ENCODE measurements at places on chromosomes 1 and 21.
A peak's percentile ranks its signal among the peaks of the same experiment; 100 is the strongest.

GRCh38 chr1:170530972-170531757, 801 bp upstream of the GORAB start:
- no peak for DNase-seq

DNA sequence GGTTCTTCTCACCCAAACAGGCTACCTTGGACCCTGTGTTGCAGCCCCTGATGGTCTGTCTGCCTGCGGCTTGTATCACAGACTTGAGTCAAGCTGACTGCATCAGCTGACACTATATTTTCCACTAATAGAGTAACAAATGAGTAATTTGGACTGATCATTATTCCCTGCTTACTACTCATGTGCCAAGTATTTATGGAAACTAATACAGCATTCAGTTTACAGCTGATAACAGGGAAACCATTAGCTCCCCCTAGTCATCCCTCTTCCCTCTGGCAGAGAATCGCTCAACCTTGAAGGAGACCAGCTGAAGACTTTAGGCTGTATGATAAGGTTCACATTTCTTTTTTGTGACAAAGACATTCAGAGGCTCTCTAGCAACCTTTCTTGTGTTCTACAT, 116.6 kb upstream of the SYT6 start:
- DNase-seq: no peak

DNA sequence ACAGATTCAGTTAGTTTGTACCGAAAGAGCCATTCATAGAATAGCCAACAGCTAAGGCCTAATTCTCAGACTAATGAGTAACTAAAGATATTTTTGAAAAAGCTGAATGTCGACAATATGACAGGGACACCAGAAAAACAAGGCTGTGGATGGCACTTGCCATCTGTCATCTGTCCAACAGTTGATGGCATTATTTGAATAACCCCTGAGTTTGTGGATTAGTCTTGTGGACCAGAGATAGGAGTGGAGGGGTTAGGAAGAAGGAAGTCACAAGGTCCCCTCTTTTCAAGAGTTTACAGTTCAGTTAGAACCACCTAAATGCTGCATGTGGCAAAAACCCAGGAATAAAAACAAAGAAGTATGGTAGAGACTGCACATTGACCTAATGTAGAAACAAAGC, 356.5 kb upstream of the DUSP10 start:
- DNase-seq: no peak

GRCh38 chr1:159916242-159917051, 8.9 kb downstream of the TAGLN2 start:
- DNase-seq: no peak

GRCh38 chr1:47992720-47993415, 4.3 kb downstream of the TRABD2B start:
- DNase-seq: no peak

GRCh38 chr1:159000625-159001024, 9.1 kb upstream of the IFI16 start:
- DNase-seq: no peak

GRCh38 chr1:88780485-88780884, 96.4 kb downstream of the PKN2 start:
- DNase-seq: no peak

DNA sequence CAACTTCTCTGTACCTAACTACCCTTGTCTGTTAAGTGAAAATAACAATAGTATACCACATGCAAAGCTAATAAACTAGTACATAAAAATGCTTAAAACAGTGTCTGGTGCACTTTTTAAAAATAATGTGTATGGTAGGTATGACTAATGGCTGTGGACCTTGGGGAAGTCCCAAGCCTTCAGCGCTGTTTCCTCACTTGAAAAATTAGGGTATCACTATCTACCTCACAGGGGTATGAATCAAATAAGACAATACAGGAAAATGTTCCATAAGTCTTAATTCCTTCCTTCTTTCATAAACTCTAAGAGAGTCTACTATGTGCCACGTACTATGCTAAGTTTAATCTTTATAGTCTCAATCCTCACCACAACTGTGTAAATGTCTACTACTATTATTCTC, 32.0 kb downstream of the EGLN1 start:
- no peak for DNase-seq

GRCh38 chr1:119946724-119947123, 50.4 kb upstream of the ADAM30 start:
- DNase-seq: no peak

GRCh38 chr1:167427848-167428247, 90.5 kb downstream of the CD247 start:
- no peak for DNase-seq

DNA sequence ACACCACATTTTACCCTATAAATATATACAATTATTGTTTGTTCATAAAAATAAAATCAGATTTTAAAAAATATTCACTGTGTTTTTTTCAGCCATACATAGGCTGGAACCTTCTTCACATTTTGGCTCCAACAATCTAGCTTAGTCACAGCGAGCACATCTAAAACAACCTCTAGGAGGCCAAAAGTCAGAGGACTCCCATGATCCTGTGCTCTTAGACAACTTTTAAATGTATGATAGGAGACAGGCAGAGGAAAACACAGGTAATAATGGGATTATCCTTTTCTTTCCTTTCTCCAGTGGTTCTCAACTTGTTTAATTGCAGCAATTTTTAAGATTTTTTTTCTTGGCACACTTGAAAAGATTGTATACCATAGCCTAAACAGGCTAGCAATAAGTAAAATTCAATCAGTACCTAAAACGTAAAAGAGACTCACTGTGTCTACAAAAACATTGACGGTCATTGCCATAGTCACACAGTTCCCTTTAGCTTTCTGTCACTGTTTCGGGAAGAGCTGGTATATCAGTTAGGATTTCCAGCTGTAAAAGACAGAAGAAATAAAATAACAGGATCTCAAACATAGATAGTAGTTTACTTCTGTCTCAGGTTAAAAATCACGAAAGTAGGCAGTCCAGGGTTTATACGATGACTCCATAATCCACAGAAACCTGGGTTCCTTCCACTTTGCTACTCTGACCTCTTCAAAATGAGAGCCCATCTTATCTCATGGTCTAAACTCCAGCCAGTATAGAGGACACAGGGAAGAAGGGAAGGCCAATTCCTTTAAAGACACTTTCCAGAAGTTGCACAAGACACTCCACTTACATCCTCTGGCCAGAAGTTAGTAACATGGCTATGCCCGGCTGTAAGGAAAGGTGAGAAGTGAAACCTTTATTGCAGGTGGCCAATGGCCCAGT, 39.2 kb upstream of the CR1L start:
- DNase-seq: no peak

- DNase-seq: no peak
Observed at GRCh38 chr1:169565335-169566271, 20.7 kb downstream of the F5 start.

- no peak for DNase-seq
Observed at GRCh38 chr1:228650946-228651345, 84.3 kb upstream of the RHOU start.

DNA sequence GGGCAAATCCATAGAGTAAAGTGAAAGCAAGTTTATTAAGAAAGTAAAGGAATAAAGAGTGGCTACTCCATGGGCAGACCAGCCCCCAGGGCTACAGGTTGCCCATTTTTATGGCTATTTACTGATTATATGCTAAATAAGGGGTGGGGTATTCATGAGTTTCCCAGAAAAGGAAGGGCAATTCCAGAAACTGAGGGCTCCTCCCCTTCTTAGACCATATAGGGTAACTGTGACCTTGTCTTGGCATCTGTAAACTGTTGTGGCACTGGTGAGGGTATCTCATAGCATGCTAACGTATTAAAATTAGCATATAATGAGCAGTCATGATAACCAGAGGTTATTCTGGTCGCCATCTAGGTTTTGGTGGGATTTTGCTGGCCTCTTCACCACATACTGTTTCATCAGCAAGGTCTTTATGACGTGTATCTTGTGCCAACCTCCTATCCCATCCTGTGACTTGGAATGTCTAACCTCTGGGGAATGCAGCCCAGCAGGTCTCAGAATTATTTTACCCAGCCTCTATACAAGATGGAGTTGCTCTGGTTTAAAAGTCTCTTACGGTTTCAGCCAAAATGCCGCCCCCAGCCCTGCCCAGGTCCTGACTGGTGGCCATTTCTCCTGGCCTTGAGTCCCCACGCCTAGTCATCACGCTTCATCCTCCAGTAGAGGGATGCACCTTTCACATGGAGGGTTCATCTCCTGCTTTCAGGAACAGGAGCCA, 982 bp upstream of the TRIM17 start:
- DNase-seq: no peak

DNA sequence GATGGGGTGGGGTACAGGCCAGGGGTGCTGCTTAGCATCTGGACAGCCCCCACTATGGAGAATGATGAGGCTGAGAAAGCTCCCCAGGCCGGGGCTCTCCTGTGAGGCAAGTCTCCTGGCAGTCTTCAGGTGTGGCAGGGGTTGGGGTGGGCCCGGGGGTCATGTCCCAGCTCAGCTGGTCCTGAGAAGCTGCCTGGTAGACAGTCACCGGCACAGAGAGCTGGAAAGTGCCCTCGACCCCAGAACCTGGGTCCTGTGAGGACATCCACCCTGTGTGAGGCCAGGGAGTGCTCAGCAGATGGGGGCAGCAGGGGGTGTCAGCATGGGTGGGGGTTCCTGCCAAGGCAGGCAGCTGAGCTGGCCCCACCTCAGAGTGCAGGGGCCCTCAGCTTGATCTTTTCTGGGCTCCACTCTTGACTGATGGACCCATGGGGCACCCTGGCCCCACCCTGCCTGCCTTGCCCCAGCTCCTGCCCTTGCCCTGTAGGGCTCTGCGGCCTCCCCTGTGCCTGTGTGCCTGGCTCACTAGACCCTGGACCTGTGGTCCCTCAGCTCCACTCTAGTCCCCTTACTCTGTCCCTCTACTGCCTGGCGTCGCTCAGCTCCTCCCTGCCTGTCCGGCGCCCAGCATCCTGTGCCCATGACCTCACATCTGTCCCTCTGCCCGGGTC, 5.8 kb downstream of the IBA57 start:
- DNase-seq: no peak

- no peak for DNase-seq
Observed at GRCh38 chr1:66521721-66522365, 12.1 kb upstream of the SGIP1 start.

- peak; percentile 76 for DNase-seq
Observed at GRCh38 chr1:31762726-31763670, 1.1 kb downstream of the ADGRB2 start.

DNA sequence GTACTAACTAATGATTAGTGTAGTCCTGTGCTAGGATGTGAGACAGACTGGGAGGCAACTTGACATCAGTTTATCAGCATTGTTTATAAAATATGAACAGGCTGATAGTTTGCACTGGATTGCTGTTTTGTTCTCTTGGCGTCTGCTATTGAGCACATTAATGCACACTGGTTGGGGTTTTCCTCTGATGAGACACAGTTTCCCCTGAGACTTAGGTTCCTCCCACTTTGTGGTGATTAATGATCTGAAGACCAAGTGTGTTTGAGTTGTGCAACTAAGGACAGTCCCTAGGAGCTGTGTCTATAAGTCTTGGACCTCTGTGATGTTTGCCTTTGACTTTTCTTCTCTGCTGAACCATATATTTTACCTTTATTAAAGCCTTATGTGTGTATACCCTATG, 1015.4 kb downstream of the AMY1C start:
- no peak for DNase-seq

GRCh38 chr1:30764396-30764795, 6.8 kb upstream of the LAPTM5 start:
- DNase-seq: no peak

- DNase-seq: no peak
Observed at GRCh38 chr1:2917284-2917683, 104.0 kb upstream of the ACTRT2 start.

DNA sequence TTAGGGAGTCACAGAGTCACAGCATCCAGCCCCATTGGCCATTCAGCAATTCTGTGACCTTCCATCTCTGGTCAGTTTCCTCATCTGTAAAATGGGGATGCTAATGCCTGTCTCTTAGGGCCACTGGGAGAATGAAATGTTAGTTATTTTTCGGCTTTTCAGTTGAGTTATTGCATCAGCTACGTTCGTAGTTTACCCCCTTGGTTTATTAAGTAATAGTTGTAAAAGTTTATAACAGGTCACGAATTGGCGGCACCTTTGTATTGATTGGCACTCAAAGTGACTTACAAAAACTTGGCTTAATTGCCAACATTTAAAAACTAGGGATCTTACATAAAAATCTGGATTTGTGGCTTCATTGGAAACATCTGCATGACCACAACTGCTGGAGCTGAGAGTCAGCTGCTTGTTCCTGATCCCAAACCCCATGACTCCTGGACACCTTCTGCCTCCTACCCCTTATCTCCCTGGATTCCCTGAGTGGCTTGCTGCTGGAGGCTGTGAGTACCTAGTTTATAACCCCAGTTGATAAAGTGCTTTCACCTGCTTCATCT, 23.0 kb upstream of the SLC1A7 start:
- DNase-seq: no peak

- no peak for DNase-seq
Observed at GRCh38 chr1:172293429-172293828, 127.1 kb upstream of the C1orf105 start.

- no peak for DNase-seq
Observed at GRCh38 chr1:196152086-196152485, 456.2 kb downstream of the KCNT2 start.

GRCh38 chr21:36698981-36699545, at the start of gene SIM2:
Gene SIM2 (plus strand): TSS chr21:36699115. CDS start chr21:36699747, 632 bp downstream.
- no peak for DNase-seq

DNA sequence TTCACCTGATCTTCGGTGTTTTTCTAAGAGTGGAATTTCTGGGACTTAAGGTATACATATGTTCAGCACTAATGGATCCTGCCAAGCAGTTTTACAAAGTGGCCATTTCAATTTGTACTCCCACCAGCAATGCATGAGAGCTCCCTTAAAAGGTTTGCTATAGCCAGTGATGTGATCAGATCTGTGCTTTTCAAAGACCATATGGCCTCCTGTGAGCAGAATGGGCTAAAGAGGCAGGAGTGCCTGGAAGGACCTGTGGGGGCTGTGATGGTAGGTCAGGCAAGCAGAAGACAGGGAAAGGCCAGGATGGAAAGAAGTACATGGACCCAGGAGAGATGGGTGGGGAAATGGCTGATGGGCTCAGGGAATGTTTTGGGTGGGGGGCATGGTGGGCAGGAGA, 252.7 kb downstream of the DISC1 start:
- DNase-seq: no peak

- DNase-seq: no peak
Observed at GRCh38 chr1:214637722-214638458, 34.9 kb downstream of the CENPF start.

- DNase-seq: no peak
Observed at GRCh38 chr1:108070662-108071061, 105.7 kb upstream of the VAV3 start.

DNA sequence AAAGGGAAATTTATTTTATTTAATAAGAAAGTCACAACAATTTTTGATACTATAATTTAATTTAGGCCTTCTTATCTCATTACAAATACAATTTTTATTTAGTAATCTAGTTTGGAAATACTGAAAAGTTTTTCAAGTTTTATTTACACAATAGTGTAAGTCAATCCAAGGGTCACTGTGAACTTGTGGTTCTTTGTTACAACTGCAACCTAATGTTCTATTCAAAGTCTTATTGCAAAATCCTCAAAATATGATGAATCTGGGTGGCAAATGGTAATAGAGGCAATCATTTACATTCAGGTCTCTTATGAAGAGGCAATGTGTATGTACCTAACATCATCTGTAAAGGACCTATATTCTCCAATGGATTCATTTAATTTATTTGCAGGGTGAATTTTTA, 421.2 kb downstream of the DPYD start:
- no peak for DNase-seq
